Activated T-cell treated with anti-CD3 and anti-CD28 coated beads for 1 hour (primary cell): ENCODE measurements at places on chromosomes 4 and X.

- no peak for DNase-seq
Measured at GRCh38 chr4:82679531-82679930, 117.7 kb upstream of the TMEM150C start.

GRCh38 chrX:15576019-15576418, 24.7 kb downstream of the ACE2 start:
- no peak for DNase-seq

GRCh38 chrX:74015379-74016019, 288.5 kb upstream of the ZCCHC13 start:
- peak; percentile 43 for DNase-seq

- DNase-seq: no peak
Measured at GRCh38 chr4:188127214-188127874, 11.9 kb upstream of the TRIML1 start.

DNA sequence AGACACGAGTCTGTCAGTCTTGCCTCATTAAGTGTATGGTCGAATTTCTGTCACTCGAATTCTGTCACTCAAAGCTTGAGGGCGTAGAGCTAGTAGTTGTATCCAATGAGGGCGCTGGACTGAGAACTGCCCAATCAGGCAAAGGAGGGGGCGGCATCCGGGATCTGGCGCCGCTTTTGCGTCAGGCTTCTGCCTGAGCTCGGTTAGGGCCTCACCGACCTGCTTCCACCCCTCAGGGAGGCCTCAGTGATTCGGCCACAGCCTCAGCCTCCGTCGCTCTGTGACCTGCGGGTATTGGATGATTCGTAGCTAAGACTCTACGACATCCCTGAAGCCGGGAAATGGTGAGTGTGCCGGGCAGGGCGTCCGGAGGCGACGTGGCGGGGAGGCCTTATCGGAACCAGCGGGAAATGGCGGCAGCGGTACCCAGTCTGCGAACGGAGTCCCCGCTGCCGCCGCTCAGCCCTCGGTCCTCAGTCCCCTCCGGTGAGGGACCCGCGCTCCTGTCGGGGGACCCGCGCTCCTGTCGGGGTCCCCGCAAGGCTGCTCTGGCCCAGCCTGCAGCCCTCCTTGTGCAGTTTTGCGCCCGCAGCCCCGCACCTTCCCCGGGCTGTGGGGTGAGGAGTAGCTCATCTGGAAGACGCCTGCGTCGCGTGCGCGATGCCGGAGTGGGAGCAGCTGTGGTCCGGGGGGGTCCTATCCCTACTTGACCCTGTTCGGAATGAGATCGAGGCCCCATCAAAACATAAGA, 88.3 kb downstream of the ZNF718 start:
- DNase-seq: no peak

- no peak for DNase-seq
Measured at GRCh38 chrX:16838202-16839066, 31.7 kb downstream of the RBBP7 start.

DNA sequence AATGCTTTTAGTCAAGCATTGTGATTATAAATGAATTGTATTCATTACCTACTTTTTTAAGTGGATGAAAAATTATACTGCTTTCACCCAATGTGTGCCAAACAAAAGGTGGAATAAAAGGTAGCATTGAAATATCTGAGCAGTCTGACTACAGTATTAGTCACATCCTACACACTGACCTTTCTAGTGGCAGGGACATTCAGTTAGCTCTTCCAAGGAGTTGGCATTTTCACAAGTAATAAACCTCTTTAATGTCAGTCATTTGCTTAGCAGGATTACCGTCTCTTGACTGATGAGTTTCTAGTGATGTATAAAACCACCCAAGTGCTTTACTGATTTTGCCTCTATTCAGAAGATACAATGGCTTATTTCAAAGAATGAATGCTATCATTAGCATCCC, 687.9 kb downstream of the ARAP2 start:
- no peak for DNase-seq

DNA sequence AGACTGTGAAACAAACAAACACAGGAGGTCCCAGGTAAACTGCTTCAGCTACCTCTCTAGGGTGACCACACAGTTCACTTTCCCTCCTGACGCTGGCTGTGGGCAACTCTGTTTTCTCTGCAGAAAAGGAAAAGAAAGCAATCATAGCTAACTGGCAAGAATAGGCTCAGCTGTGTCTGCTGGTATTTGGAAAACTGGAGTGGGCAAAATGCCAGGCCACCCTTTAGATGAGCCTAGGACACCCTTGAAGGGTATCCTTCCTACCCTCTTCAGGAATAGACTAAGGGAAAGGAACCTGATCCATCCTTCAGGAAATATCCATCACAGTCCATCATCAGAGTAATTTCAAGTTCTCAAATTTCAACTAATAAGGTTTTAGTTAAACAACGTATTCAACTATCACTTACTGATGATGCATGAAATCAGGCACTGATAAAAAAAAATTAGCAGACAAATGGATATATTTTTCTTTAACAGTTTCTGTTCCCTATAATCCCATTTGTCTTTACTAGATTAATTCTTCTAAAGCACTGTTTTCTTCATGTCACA, 60.9 kb downstream of the CAMK2D start:
- no peak for DNase-seq

DNA sequence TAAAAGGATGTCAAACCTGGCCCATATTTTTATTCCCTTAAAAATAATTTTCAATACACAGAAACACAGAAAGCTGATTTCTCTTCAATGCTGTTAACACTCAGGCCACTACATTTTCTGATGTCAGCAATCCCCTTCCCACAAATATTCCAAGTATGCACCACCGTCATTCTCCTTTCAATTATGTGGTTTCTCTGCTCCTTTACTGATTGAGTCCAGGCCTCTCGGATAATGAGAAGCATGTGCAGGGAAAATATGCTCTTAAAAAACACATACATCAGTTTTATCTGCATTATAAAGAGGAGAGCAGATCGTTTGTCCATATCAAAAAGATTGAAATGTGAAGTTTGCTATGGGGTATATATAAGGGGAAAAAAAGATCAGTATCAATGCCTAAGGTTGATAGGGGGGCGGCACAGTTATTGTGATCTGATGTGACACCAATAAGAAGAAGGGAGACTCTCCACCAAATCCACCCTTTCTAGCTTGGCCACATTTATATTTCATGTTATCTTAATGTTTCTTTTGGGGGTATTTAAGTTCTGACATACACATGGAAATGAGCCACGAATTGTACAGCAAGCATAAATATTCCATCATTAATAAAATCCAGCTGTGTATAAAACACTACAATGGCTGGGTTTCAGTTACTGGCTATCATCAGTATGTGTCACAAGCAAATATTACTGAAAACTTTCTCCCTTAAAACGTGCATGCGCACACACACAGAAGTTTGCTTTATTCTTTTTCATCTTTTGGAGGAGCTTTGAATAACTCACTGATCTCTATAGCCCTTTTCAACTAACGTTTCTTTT, 6.4 kb downstream of the AMOT start:
- no peak for DNase-seq

DNA sequence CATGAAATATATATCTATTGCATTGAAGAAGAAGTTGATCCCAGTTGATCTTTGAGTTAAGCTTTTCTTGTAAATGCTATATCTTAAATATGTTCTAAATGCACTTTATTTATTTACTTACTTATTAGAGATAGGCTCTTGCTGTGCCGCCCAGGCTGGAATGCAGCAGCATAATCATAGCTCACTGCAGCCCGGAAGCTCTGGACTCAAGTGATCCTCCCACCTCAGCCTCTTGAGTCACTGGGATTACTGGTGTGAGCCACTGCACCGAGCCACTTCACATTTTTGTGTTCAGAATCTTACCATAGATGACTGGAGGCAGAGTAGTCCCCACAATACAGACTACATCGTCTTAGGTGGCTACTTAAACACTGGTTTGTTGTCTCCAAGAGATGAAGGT, 324.3 kb upstream of the SLIT2 start:
- DNase-seq: no peak

DNA sequence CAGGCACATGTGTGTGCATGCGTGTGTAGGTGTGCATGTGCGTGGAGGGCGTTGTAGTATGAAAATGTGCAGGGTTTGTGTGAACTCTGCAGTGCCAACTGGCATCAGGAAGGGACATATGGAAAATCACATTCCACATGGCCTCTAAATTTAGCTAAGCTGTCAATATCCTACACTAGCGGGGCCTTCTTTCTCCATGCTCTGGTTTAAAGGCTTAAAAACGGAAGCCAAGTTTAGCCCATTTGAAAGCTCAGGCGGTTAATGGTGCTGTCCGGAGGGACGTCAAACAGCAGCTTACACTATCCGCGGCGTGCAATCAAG, 144.1 kb upstream of the NOCT start:
- no peak for DNase-seq

DNA sequence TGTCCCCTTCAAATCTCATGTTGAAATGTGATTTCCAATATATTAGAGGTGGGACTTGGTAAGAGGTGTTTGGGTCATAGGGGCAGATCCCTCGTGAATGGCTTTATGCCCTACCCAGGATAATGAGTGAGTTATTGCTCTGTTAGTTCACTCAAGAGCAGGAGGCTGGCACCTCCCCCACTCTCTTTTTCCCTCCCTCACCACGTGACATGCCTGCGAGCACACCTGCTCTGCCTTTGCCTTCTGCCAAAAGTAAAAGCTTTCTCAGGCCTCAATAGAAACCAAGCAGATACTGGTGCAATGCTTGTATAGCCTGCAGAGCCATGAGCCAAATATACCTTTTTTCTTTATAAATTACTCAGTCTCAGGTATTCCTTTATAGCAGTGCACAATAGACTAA, 286.3 kb upstream of the UGT8 start:
- DNase-seq: no peak

- DNase-seq: no peak
Measured at GRCh38 chr4:150234246-150234645, 156.0 kb downstream of the DCLK2 start.

GRCh38 chrX:134990801-134991481, at the start of gene SMIM10:
Gene SMIM10, plus strand, starts transcription at chrX:134990991. Its CDS starts 105 bp downstream, at chrX:134991096.
- no peak for DNase-seq

DNA sequence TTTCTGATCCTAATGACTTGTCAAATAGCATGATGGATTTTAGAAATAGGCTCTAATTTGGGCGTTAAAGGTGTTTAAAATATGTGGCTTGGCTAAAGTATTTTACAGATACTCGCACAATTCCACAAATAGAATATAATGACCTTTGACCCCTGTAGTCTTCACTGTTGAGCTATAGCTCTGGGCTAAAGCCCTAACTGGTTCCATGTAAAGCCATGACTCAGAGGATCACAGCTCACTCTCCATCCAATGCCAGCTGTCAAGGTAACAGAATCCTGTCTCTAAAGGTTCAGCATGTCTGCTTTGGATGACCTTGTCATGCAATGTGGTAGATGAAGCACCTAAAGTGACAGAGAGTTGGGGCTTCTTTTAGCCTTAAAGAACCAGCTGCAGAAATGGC, 42.5 kb downstream of the TLR10 start:
- no peak for DNase-seq

GRCh38 chr4:95985051-95985450, 145.2 kb downstream of the PDHA2 start:
- no peak for DNase-seq

DNA sequence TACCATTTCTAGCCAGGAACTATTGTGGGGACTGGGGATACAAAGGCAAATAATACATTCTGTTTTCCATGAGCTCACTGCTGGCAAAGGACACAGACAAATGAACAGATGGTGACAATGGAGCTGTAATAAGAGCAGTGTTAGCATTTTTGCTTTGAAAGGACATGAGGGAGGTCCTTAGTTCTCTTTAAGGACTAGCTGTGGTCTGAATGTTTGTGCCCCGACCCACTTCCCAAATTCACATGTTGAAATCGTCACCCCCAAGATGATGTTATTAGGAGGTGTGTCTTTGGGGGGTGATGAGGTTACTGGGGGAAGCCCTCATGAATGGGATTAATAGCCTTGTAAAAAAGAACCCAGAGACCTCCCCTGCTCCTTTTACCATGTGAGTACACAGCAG, 30.3 kb downstream of the CCNG2 start:
- no peak for DNase-seq

DNA sequence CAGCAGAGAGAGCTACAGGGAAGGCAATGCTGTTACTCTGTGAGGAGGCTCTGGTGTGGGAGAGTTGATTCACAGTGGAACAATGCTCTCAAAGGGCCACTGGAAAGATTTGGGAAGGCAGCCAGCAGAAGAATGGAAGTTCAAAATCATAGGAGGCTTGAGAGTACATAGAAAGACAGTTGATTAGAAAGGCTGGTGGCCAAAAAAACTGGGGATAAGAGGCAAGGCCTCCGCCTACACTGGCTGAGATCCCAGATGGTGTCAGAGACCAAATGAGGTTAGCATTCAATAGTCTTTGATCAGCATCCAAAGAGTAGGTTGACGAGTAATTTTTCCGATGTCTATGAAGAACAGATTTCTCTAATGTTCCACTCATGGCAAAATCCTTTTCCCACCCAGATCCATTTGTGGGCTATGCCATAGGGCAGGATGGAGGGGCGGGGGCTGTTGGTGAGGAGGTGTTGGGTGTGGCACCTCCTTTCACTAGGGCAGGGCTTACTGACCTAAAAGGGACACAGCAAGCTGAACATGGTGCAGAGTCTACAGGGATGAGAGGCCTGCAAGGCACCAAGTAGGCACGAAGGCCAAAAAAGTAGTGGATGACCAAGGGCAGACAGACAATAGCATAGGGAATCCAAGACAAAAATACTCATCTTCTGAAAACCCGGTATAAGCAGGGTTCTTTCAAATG, 15.1 kb downstream of the TEC start:
- no peak for DNase-seq

DNA sequence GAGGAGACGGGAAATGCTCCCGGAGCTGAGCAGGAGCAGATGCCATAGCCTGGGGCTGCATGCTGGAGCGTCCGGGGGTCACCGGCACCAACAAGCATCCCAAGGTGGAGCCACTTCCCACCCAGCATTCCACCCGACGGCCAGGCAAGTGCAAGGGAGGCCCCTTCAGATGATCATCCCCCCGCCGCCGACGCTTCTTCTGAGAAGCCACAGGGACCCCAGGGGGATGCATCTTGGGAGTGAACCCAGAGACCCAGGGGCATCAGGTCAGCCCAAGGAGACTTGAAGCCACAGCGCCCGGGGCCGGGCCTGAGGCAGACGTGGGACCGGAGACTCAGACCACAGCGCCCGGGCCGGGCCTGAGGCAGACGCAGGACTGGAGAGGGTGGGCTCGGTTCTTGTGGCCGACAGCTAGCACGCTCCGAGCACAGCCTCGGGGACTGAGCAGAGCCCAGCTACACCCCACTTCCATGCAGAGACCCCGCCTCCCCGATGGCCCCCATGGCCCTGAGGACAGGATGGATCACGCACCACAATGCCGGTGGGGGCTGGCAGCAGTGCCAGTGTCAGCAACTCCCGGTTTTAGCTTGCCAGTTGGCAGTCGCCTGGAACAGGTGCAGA, 33.0 kb upstream of the CPLX1 start:
- no peak for DNase-seq

- no peak for DNase-seq
Measured at GRCh38 chrX:129622757-129623301, 31.9 kb downstream of the APLN start.
